Activated T-cell treated with anti-CD3 and anti-CD28 coated beads, Interleukin-2, amount 50 U/mL, for 24 hours (primary cell): ENCODE measurements at places on chromosomes 5 and 9.

- DNase-seq: no peak
These were observed 577.2 kb downstream of the MTRR start for GRCh38 chr5:8446179-8446578.

DNA sequence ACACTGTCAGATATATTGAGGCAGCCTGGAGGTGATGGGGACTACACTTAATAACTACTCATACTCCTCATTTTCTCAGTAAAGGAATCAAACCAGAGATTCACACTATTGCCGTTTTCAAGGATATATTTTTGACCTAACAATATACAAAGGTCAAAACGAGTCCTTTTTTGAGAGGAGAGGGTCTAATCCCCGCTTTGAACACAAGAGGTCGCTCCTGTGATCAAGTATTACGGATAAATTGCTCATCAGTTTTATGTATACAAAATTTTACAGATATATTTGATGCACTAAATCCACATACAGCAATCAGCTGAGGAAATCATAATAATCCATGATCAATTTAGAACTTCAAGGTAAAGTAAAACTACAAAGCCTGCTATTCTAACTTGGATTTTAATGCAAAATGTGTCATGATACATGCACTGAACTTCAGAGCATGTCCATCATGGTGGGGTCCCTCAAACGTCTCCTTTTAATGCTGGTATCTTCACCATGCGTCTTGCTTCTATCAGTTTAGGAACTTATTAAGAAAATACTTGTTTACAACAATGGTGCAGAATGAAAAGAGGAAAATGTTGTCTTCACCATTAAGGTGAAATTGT lies 2.5 kb upstream of the ISL1 start:
- no peak for DNase-seq

GRCh38 chr9:97557606-97558095 lies 56.2 kb downstream of the TMOD1 start:
- DNase-seq: no peak

DNA sequence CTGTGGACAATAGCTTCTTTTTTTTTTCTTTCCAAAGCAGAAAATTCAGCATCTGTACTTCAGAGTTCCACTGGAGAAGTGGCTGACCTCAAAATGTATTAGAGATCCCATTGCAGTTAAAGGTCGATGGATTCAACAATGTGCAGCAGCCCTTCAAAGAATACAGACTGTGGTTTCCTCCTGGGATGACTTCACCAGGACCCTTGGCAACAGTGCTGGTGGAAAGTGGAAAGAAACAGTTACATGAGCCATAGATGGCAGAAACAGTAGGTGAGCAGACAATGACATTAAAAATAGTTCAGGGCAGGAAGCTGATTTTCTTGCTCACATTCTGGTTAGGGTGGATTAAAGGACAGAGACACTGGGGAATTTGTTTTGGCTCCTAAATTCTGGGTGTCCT lies 62.4 kb downstream of the SLC28A3 start:
- no peak for DNase-seq

- DNase-seq: no peak
These were observed 1059.8 kb upstream of the DMAC1 start for GRCh38 chr9:8859416-8859815.

DNA sequence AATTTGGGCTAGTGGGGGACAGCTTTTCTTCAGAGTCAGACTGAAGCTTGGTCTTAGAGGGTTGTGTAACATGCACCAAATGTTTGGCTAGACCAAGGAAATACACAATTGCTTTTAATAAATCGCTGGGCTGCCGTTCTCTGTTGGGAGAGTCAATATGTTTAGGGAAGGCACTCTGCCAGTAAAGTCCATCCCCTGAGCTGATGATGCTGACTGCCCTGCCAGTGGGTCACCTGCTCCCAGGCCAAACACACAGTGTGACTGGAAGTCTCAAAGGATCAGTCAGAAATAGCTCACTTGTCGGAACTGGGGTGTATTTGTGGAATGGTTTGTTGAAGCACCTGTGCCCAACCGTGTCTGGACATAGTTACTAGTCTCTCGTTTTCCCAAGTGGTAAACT lies 17.9 kb upstream of the ZNF474 start:
- no peak for DNase-seq

- no peak for DNase-seq
These were observed 1767.0 kb downstream of the MAT2B start for GRCh38 chr5:165272436-165272835.

DNA sequence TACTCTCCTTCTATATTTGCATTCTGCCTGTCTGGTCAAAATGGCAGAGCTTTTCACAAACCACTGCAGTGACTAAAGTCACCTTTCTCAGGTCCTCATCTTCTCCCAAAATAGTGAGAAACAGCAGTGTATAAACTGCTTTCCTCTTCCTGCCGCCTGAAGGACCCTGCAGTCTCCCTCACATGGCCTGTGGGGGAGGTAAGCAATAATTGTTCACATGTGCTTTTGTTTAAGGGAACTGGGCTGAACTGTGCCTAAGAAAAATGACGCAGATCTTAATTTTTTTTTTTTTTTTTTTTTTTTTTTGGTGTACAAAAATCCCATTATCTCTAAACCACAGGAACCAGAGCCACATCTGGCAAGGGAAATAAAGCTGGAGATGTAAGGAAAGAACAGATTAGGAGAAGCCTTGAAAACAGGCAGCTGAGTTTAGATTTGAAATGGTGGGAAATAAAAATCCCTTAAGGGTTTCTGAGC lies 131.7 kb upstream of the VLDLR start:
- no peak for DNase-seq
